ENCODE measurements at places on chromosomes 6 and 20. TPM values are rescaled to one million over a fixed set of nuclear protein-coding genes. Genes with fewer than 3 reads are reported as not detected.

- DNase-seq, result no peak
These were observed 79.5 kb upstream of the TCF21 start for GRCh38 chr6:133809406-133809805.

Gene VNN1
- total RNA-seq, result 9.0 TPM

DNA sequence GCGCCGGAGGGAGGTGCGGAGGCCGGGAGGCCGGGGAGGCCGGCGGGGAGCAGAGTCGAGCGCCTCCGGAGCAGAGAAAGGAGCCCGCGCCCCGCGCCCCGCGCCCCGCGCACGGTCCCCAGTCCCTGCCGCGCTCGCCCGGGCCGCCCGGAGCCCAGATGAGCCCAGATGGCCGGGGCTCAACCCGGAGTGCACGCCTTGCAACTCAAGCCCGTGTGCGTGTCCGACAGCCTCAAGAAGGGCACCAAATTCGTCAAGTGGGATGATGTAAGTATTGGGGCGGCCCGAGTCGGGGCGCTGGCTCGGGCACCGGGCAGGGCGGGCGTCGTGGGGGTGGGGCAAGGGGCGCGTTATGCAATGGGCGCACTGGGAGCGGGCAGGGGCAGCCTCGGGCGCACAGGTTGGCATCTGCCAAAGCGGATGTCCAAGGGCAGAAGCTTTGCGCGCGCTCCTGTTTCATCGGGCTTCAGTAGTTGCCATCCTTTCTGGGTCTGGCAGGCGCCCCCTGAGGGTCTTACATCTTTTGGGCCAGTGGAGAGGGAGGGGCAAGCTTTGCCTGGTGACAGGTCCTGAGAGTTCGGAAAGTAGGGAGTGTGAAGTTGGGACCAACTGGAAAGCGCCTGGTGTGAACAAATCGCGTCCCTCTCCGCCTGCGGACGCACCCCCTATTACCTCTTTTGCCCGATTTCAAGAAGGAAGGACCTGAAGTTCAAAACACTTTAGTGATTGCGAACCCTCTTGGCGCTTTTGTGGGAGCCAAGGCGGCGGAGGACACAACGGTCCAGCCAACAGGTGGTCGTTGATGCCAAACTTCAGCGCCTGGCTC lies 631 bp downstream of the PLCB1 start:
- peak; percentile 84 for DNase-seq

GRCh38 chr6:143262859-143263258 lies 187.6 kb downstream of the ADAT2 start:
- no peak for DNase-seq

DNA sequence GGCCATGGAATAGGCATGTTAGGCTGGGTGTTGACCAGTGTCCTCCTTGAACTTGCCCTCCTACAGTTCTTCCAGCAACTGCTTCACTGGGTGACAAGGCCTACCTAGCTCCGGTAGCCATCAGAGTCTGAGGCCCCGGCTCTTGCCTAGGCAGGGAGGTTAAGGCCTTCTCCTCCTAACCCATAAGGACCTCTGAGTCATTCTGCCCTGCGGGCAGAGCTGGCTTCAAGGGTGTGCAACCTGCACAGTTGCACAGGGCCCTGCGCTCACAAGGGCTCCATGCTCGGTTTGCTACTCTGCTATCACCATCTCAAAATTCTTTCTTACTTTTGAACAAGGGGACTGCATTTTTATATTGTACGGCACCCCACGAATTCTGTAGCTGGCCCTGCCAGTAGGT lies 17.9 kb downstream of the KCNB1 start:
- DNase-seq, result no peak

All from spleen (tissue), 13 donors.